ENCODE measurements at places on chromosomes 2 and 18.

GRCh38 chr2:149064365-149064841, 25.9 kb downstream of the LYPD6B start:
- DNase-seq = no peak

DNA sequence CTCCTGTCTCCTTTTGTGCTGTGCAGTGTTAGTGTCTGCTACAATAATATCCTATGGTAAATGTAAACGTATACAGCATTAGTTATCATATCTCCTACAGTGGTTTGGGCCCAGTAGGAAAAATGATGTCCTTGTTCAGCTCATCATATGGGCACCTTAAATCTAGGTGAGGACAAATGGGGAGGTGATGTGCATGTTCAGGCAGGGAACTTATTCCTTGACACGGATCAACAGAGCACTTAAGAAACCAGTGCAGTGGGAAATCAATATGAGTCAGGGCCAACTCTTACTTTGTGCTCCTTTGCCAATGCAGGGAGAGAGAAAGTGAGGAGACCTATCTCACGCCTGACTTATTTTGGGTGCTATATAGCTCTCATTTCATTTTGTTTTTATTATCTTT, 76.4 kb downstream of the KLHL14 start:
- DNase-seq = no peak

DNA sequence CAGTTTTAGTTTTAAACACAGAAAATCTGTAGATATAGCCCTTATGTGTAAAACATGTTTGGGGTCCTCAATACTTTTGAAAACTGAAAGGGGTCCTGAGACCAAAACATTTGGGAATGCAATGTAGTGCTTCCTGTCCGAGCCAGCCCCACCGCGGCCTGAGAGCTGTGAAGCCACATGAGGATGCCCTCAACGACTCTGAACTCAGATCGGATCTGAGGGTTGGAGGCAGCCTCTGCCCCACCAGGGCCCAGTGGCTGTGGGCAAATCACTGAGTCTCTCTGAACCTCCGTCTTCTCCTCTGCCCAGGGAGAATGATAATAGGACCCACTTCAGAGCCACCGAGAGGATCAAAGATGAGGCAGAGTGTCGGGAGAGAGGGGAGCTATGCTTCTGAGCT, 33.4 kb upstream of the HPCAL1 start:
- no peak for DNase-seq

DNA sequence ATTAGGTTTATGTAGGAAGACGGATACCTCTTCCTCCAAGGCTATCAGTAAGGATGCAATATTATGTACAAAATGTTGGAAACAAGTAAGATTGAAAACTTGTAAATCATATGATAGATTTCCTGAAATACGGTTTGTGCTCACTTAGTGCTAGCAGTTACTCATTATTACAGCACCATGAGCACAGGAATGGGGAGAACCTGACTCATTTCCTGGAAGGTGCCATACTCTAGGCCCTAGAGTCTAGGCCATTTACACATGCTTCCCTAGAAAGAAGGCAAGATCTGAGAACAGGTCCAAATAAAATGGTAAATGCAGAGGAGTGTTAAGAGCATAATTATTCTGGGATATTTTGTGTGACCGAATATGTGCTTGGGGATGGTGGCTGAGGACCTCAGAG, 467.7 kb upstream of the CELF4 start:
- DNase-seq = no peak

DNA sequence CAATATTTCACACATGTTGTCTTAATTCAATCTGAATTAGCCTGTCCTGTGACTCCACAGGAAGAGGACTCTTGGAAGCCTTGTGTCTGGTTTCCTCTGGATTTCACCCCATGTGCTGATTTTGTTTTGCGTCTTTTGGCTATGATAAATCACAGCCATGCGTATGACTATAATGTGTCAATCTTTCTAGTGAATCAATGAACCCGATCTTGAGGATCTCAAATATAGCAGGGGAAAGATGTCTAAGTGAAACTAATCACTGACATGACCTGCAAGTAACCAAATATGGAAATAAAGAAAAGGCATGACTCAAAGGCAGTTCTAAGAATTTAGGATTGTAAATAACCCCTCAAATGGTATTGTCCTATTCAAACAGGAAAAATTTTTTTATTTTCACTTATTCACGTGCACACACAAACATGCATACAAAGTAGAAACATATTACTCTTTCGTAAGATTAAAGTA, 8.2 kb downstream of the WDFY1 start:
- DNase-seq = no peak

DNA sequence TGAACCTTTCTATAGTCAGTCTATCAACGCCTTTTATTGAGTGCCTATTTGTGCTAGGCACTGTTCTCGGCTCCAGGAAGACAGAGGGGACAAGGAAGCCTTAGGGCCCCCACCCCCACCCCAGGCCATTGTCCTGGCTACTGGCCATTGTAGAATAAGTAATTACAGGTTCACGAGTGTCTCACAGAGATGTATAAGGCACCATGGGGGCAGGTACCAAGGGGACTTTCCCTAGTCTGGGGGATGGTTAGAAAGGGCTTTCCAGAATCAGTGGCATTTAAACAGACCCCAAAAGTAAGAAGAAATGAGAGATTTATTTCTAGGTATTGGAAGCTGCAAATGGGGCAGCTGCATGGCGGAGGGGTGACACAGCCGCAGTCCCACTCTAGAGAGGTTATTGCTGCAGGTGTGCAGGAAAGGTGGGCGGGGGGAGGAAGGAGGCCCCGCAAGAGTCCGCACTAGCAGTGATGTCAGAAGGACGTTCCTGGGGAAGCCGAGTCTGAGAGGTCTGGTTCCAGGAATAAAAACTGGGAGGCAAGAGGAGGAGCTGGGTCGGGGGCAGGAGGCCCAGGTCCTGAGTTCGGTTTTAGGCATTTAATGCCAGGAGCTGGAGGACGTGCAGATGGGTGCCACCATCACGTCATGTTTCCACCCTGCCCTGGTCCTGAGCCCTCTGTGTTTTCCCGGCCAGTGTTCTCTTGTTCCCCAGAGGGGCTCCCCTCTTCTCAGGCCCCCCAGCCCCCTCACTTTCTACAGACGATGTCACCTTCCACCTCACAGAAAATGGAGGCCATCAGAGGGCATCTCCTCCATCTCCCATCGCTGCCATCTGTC, 30.5 kb downstream of the FOSL2 start:
- no peak for DNase-seq

DNA sequence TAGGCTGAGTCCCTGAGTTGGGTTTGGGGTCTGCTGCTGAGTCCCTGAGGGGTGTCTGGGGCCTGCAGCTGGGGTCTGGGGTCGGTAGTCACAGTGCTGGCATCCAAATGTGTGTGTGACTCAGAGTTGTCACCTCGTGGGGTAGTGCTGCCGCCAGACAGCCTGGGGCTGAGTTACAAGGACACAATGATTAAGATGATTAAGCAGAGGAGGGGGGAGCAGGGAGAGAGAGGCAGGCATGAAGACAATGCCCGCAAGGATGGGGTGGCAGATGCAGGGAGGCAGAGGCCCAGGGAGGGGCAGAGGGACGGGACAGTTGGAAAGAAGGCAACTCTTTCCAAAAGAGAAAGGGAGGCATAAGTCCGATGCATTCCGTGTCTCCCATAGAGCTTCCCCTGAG, 120.2 kb downstream of the CELF4 start:
- no peak for DNase-seq

Measured in sciatic nerve (tissue), 2 donors.